ENCODE measurements at places on chromosomes 3 and 15. TPM values are rescaled to one million over a fixed set of nuclear protein-coding genes. Genes with fewer than 3 reads are reported as not detected.
A peak's percentile ranks its signal among the peaks of the same experiment; 100 is the strongest.

- no peak for DNase-seq
Observed at GRCh38 chr15:51720201-51720995, 17.1 kb downstream of the LYSMD2 start.

- peak; percentile 15 for DNase-seq
Observed at GRCh38 chr3:52845157-52845556, 10.3 kb upstream of the MUSTN1 start.

GRCh38 chr3:127706785-127707351 lies 34.1 kb downstream of the ABTB1 start:
- no peak for DNase-seq

GRCh38 chr15:43107751-43108150 lies 1.9 kb upstream of the UBR1 start:
- DNase-seq: no peak

- DNase-seq: peak; percentile 98
Observed at GRCh38 chr3:16060358-16060852, 114.1 kb upstream of the GALNT15 start.

Gene HTR3E
- total RNA-seq: not detected

- DNase-seq: peak; percentile 42
Observed at GRCh38 chr3:169657351-169658124, 6.0 kb downstream of the MECOM start.

- DNase-seq: no peak
Observed at GRCh38 chr3:184175981-184176376, 1.3 kb downstream of the AP2M1 start.

DNA sequence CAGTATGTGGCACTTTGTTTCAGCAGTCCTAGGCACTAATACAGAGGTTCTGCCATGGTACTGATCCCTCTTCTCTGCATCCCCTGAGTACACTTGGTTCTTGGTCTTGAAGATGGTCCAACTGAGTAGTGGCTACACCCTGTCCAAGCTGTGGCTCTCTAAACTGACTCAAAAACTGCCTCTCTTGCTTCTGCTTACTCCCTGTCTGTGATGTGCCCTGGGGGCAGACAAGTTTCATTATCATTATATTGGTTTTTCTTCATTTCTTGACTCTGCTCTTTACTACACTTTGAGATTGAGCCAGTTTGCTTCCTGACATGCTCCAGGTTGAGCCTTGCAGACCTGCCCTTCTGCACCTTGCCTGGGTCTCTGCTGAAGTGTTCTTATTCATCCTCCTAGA lies 18.9 kb upstream of the ST3GAL6 start:
- DNase-seq: no peak

- DNase-seq: no peak
Observed at GRCh38 chr15:66825139-66825538, 123.1 kb downstream of the SMAD6 start.

- no peak for DNase-seq
Observed at GRCh38 chr3:25257026-25257425, 171.0 kb upstream of the RARB start.

Gene ZDHHC3
- 69.4 TPM for total RNA-seq

DNA sequence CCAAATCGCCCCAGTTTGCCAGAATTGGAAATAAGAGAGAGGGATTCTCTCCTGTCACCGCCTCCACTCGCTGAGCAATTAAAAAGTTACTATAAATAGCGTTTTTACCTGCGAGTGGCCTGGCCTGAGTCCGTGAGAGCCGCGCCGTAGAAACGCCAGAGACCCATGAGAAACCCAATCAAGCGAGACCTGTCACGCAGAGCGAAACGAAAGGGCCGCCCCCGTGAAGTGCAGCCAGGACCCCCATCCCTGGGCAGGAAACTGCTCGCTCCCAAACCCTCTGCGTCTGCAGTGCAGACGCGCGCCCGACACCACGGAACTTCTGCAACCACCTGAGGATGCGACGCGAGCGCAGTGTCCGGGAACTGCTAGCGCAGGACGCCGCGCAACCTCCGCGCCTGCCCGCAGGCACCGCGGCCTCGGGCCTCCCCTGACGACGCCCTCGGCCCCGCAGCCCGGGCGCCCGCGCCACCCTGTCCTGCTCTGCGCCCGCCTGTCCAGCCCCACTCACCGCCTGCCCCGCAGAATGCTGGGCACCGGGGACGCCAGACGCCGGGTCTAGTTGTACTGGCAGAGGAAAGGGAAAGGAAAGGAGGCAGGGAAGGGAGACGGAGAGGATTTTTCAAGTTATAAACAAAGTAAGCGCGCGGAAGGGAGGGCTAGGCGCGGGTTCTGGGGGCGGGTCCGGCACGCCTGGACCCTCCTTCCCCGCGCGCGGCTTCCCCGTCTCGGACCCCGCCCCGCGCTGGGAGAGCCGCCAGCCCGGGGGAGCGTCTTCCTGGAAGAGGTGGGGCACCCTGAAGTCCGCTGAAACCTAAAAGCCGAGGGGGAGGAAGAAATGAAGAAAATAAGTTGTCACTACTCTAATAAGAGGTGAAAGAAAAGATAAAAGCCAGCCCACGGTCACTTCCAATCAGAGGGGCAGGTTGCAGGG lies at the start of gene PLSCR4:
Gene PLSCR4, minus strand, starts transcription at position 657 of the 934 bp plus-strand sequence. CDS start 29,034 bp downstream, outside the sequence.
- peak; percentile 93 for DNase-seq
